ENCODE measurements at places on chromosomes 1 and 21.

- DNase-seq = no peak
These were observed 668 bp upstream of the PADI4 start for GRCh38 chr1:17307329-17307728.

- DNase-seq = no peak
These were observed 9.1 kb downstream of the IBA57 start for GRCh38 chr1:228174482-228175315.

GRCh38 chr1:30804352-30804751, 46.8 kb upstream of the LAPTM5 start:
- no peak for DNase-seq

DNA sequence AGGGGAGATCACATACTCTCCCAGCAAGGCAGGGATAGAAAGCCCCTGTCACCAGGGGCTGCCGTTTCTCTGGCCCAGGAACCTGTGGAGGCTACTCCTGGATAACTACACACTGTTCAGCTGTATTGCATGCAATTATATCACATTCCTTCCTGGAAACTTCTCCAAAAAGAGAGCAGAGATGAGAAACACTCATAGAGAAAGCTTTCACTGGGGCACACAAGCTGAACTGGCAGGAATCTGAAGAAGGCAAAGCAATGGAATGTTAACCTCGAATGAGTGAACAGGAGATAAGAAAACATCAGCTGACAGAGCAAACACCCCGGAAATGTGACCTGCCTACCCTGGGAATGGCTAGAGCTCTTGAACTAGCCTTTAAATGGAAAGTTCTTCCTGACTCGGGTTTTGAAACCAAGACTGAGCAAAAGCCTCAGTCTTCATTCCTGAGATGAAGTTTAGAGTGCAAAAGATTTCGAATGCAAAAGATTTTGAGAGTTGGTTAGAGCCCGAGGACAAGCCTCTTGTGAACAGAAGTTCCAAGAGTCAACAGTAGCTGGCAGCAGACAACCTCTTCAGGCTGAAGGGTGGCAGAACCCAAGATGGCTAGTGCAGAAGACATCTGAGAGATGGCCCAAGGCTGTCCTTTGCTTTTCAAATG, 32.3 kb downstream of the CCN1 start:
- DNase-seq = no peak

DNA sequence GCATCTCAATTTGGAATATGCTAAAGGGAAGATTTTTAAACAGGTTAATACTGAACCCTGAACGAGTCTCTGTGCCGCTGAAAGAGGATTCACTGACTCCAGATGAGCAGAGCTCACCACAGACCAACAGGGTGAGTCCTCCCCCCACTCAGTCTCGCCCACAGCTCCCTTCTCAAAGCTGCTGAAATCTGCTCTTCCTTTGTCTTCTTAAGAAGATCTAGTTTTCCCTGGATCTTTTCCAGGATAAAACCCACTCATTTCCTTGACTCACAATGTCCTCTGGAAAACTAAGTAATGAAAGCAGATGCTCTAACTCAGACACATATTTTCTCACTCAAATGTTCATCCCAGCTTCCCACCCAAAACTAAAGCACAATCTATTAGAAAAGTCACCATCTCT, 447.0 kb upstream of the PKN2 start:
- DNase-seq = no peak

- DNase-seq = peak; percentile 17
These were observed 97.4 kb upstream of the KCNJ15 start for GRCh38 chr21:38159355-38159754.

DNA sequence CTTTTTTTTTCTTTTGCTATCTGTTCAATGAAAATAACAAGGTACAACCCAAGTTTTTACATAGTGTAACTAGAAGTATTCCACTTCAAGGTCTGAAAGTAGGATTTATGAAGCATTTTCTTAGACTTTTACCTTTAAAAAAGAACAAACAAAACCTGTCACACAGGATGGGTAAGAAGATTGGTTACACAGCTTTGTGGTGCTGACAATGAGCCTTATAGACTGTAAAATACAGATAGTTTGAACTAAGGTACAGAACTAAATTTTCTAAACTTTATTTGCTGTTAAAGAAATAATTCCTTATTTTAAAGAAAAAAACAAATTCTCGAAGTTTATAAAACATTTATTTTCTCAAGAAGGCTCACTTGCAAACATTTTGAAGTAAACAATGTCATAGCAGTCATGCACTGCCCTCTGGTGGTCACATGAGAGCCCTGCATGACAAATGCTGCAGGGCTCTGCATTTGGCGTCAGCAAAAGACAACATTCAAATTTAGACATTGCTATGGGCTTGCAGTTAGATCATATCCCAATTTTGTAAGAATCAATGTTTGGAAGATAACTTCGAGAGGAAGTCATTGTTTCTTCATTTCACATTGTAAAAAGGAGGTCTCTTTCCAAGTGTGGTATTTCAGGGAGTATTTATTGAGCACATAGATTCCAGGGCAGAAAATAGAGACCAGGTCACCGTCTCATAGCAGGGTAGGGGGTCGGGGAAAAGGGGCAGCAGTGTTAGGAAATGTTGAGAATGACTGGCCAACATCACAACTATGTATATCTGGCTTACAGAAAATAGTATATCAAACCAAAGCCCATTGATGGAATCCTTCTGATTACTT, 115.3 kb upstream of the FMN2 start:
- peak; percentile 26 for DNase-seq

GRCh38 chr1:70887936-70888335, 159.7 kb downstream of the PTGER3 start:
- no peak for DNase-seq

DNA sequence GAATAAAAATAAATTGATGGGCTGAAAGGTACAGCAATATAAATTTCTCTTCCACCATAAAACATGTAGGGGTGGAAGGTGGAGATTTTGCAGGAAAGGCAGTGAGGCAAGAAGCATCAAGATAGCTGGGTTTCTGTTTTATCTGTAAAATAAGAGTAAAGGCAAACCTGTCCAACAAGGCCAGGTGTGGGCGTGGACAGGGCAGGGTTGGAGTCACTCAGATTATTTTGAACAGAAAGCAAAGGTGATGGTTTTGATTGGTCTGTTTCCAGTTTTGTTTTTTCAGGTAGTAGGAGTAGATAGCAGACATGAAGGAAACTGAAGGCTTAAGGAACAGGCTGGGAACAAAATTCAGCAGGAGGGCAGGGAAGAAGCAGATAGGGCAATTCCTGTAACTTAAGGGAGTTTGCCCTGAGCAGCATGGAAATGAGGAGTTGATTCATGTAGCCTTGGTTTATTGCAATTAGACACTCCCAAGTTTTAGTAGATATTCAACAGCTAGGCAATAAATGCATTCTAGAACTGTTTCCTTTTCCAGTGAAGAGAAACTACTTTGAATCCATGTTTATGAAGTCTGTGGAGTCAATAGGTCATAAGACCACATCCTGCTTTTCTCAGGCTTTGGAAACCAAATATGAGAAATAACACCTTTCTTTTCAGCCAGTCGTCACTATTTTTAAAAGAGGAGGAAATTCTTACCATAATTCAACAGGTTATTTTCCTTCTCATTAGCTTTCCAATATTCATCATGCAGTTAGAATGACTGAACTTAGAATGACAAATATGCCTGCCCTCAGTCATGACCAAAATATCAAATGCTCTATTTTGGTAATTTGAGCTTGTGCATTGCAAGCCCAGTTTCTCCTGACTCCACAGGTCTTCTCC, 38.7 kb upstream of the CD55 start:
- no peak for DNase-seq

DNA sequence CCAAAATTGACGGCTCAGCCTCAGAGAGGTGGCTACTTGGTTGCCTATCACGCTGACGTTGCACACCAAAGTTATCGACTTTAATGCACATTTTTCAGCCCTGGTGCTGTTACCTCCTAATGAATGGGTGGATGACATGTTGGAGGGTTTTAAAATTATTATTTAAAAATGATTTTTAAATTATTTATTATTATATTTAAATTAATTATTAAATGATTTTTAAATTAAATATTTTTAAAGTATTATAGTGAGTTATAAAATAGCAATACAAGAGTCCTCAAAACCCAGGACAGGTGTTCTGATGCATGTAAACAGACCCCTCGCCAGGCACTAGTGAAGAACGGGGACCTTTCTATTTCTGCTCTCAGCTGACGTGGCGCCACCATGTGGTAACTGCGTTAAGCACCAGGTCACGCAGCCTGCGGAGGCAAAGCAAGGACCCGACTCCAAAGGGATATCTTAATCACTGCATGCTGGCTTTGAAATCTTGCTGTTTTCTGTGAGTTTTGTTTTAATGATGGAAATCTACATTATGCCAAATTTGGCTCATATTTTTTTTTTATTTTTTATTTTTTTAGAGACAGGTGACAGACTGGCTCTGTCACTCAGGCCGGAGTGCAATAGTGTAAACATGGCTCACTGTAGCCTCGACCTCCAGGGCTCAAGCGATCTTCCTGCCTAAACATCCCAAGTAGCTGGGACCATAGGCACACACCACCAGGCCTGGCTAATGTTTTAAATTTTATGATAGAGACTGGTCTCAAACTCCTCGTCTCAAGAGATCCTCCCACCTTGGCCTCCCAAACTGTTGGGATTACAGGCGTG, 22.6 kb downstream of the CASP9 start:
- no peak for DNase-seq

- no peak for DNase-seq
These were observed 19.1 kb upstream of the MRPS6 start for GRCh38 chr21:34054259-34054658.

DNA sequence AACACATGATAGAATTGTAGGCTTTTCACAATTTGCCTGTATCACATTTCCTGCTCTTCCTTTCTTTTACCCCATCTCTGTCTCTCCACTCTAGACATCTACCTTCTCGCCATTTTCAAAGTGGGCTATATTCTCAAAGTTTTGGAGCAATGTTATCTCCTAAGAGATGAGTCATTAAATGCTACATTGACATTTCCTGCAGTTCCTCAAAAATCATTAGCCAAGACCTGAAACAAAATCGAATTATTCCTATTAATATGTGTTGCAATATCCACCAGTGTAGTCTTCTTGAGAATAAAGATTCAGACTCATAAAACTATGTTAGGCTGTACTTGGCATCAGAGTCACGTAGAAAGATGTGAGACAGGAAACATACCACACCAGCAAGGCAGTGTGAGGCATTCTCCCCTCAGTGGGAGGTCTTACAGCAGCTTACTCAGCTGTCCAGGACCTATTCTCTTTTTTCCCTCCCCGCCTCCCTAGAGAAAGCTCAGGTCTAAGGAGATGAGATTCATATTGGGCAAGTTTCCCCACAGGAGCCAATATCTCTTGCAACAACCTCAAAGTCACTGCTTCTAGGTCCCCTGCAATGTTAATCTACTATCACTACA, 38.8 kb downstream of the FRRS1 start:
- DNase-seq = no peak

- no peak for DNase-seq
These were observed 94.5 kb downstream of the EPHB2 start for GRCh38 chr1:22804969-22805671.

DNA sequence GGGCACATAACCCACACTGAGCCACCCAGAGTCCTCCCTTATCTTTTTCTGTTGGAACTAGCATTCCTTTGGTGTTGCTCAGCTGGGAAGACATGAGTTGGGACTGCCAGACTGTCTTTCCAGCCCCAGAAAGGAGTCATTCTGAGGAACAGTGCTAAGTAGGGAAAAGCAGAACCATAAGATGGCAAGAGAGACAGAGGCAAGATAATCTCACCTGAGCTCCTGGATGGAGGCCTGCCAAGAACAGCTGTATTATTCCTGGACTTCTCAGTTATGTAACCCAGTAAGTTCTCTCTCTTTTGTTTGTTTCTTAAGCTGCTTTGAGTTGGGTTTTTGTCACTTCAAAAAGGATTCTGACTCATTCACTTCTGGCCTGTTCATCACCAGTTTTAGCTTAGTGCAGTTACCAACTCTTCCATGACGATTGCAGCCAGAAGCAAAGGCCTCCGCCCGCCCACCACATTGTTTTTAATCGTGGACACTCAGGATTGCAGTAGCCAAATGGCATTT, 134.4 kb downstream of the OMA1 start:
- DNase-seq = no peak

DNA sequence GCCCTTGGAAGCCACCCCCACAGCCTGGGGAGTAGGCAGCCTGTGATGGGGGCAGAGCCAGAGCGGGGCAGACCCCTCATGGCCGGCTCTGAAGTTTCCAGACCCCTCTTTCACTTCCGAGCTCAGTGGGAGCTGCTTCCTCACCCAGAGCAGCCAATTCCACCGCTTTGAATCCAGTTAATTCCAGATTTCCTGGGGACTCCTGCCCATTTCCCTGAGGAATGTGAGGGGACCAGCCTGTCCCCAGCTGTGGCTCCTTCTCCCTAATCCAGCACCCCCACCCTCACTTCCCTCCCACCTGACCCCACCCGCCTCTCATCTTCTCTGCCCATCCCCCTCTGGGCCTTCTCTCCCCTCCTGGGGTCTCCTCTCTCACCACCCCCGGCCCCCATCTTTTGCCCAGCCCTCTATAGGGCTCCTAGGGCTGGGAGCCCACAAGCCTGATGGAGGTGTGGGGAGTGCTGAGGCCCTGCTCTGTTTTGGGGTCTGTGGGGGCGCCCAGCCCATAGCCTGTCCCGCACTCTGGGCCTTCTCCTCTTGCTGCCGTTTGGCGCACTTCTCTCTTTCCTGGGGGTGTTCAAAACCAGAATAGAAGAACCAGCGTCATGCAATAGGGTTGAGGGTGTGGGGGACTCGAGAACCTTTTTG, 26.2 kb upstream of the TNFRSF1B start:
- DNase-seq = no peak

- DNase-seq = no peak
These were observed 17.1 kb downstream of the ATP6V1G3 start for GRCh38 chr1:198523182-198523950.

DNA sequence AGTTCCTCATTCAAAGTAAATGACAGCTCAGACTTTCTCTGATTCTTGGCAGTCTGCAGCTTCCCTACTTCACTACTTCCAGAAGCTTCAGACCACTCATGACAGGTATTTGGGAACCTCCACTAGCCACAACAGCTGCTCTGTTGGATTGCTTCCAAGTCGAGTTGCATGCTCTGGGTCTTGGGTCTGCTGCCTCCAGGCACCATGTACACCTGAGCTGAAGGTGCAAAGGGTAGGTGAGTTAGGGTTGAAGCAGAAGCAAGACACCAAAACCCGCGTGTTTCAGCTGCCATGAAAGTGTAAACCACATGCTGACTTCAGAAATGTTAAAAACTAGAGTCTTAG, 62.7 kb downstream of the ZNF684 start:
- DNase-seq = no peak

- DNase-seq = no peak
These were observed 3.0 kb upstream of the DMRTA2 start for GRCh38 chr1:50426108-50426700.

GRCh38 chr1:230717251-230717650, 3.3 kb upstream of the AGT start:
- DNase-seq = no peak

All from cerebellum (tissue), 4 donors.